ENCODE measurements at places on chromosomes 6 and 20.
A peak's percentile ranks its signal among the peaks of the same experiment; 100 is the strongest.

- peak; percentile 20 for DNase-seq
Measured at GRCh38 chr6:53979468-53980067, 131.7 kb upstream of the MLIP start.

DNA sequence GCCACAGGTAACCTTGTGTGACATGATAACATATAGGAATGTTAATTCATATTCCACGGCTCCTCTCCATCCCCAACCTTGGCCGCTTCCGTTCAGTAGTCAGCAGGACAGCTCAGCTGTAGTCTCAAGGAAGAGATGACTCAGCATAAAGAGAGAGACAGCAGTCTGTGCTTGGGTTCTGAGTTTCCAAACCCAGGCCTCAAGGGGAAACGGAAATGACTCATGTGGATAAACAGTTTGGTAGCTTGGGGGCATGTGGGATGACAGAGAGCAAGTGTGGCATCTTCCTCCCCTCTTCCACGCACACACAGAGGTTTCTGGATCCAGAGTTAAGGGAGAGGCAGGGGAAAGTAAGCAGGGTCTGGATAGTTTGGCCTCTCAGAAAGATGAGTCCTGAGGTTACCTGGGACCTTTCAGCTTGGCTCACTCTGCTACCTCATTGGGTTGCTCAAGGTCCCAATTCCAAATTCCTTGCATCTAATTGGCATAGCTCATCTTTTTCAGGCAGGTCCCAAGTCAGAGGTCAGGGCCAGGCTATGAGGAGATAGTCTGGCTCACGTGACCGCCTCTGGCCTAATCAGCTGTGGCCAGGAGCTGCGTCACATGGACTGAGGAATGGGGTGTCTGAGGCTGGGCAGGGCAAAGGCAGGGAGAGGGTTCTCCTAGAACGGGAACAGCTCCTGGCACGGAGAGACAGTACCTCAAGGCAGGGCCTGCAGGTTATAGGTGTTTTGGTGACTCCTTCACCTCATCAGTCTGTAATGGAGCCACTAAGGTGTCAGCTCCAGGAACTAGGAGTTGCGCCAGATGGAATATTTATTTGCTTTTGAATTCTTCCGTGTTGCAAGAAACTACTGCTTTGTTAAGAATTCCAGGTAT, 36.5 kb upstream of the MLN start:
- peak; percentile 25 for DNase-seq

GRCh38 chr20:58310291-58310782, 822 bp downstream of the RAB22A start:
- DNase-seq, result no peak

- DNase-seq, result peak; percentile 37
Measured at GRCh38 chr6:127190552-127190951, 72.1 kb downstream of the RSPO3 start.

DNA sequence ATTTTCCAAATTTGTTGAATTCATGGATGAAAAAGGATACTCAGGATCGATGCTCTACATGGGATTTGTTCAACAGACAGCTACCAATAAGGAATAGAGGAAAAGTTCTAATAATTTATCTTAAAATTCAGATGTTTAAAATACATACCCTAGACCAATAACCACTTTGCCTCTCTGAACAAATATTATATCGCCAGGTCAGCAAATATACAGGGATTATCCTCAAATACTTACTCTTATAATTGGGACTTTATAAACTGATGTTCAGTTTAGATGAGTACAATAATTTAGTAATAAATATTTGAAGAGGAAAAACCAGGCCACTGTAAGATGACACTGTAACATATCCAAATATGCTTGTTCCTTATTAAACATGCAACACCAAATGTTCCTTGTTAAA, 268.7 kb downstream of the DOK5 start:
- DNase-seq, result no peak
